ENCODE measurements at places on chromosomes 1 and 21.

DNA sequence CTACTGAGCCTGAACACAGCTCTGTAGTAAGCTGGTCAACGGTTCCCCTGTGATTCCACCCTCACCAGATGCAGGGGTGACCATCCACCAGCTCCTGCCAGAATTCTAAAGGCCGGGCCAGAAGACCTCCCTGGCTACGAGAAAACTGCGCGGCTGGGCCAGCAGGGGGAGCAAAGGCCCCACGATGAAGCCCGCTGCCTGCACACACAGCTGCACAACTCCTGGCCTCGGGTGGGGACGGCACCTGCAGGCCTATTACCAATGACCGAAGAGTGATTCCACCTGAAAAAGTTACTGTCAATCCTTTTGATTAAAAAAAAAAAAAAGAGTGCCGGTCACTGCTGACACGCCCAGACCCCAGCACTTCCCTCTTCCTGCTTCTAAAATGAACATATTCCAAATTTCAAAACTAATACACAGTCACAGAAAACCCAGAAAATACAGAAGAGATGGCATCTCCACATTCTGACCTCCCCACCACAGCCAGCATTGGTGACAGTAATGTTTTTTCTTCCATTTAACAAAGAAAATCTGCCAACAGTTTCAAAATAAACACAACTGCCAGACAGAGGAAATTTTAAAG lies 49.8 kb upstream of the RIPK4 start:
- DNase-seq = peak; percentile 23

GRCh38 chr1:116733476-116734365 lies 20.5 kb upstream of the CD2 start:
- no peak for DNase-seq

GRCh38 chr1:212769459-212770167 lies 22.0 kb downstream of the NSL1 start:
- no peak for DNase-seq

DNA sequence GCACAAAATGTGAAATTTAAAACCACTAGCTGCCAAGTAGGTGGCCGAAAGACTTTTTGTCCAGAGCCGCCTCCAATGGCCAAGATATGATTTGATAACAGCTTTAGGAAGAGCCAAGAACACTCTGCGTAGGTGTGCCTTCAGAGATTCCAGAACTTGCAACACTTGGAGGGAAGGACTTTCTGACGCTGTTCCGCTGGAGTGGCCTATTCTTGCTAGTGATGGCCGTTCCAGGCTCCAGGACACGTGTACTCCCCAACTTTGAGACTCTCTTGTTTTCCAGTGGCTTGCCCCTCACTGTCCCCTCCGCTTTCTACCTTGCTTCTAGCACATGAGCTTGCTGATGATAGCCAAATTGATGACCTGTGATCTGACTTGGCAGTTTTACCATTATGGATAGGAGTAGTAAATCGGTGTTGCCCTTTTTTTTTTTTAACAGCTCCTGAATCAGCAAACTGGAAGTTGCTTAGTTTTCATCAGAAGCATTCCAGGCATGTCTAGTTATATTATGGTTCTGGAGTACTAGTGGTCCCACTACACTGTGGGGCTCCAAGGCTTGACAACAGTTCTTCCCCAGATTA lies 1.0 kb downstream of the PRDX6 start:
- peak; percentile 83 for DNase-seq

- DNase-seq = no peak
Observed at GRCh38 chr21:26171258-26172100, 909 bp upstream of the APP start.

GRCh38 chr1:158189624-158190023 lies 8.9 kb downstream of the CD1D start:
- DNase-seq = no peak

- peak; percentile 94 for DNase-seq
Observed at GRCh38 chr1:94854458-94855306, 34.5 kb downstream of the SLC44A3 start.

DNA sequence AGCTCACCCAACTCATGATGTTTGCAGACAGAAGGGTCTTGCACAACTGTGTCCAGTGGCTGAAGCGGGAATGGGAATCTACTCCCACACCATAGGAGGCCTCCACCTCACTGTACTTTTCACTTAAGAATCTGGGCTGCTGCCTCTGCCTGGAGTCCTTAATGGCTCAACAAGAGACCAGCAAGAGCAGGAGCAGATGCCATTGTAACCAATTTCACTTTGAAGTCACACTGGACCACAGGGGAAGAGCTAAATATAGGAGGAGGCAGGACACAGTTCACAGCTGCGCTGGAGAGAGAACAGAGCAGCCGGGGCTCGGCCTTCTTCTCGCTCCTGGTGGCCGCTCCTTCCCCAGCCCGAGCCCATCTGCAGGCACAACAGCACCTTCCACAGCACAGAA lies 120.4 kb downstream of the SIPA1L2 start:
- DNase-seq = no peak

- peak; percentile 82 for DNase-seq
Observed at GRCh38 chr1:40668769-40669525, 3.5 kb upstream of the RIMS3 start.

DNA sequence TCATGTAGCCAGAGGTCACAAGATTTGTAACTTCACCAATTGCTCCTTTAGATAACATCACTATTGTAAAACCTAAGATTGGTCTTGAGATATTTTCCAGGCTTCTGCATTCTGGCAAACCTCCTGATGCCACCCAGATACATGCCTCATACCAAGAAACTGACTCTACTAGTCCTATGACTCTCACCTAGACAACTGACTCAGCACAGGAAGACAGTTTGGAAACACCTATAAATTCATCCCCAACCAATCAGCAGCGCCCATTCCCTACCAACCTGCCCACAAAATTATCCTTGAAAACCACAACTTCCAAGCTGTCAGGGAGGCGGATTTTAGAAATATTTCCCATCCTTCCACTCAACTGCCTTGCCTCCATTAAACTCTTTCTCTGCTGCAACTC lies 2.6 kb downstream of the NME7 start:
- DNase-seq = no peak

DNA sequence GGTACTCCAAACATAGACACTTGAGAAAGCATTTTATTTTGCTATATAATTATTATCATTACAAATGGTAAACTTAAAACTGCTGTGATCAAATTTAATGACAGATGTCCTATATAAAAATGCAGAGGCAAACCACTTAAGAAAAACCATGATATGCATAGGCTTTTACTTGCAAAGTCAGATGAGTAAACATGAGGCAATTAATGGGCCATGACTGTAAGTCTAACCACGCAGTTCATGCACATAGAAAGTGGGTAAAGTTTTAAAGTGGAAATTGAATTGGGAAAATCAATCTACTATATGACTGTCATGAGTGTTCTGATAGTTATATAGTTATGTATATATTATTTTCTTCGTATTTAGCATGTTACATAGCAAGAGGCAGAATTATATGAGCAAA lies 219.2 kb downstream of the PTPRC start:
- no peak for DNase-seq

GRCh38 chr21:45834026-45834715 lies 147.4 kb upstream of the COL6A1 start:
- DNase-seq = no peak

- DNase-seq = no peak
Observed at GRCh38 chr1:37723390-37724078, 31.2 kb downstream of the CDCA8 start.

- peak; percentile 52 for DNase-seq
Observed at GRCh38 chr1:45686015-45686287, 382 bp downstream of the GPBP1L1 start.

DNA sequence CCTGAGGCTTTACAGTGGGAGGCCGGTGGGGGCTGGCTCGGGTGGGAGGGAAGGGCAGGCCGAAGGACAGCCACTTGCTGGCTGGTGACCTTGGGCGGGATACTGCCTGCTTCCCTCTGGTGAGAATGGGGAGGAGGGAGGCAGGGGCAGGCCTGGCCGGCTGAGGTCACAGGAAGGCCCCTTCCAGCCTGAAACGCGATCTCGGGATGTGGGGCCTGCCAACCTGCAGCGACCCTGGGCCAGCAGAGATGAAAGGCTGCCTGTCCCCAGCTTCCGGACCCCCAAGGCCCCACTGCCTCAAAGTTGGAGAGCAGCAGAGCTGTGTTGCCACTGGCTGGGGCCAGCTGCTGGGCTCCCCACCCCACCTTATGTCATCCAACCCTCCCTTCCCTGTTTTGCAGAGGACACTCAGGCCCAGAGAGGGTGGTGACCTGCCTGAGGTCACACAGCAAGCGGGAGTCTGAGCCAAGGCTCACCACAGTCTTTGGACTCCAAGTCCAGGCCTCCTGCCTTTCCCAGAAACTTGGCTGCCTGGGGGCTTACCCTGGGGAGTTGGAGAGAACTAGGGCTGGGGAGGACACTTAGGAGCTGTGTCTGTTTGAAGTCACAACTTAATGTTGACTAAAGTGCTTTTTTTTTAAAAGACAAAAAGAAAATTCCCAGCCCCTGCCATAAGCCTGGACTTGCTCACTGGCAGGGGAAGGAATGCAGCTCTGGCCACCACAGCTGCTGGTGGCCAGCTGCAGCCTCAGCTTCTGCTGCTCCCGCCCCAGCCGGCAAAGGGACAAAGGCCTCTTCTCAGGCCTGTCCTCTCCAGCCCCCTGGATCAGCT lies 14.8 kb upstream of the WASF2 start:
- no peak for DNase-seq

DNA sequence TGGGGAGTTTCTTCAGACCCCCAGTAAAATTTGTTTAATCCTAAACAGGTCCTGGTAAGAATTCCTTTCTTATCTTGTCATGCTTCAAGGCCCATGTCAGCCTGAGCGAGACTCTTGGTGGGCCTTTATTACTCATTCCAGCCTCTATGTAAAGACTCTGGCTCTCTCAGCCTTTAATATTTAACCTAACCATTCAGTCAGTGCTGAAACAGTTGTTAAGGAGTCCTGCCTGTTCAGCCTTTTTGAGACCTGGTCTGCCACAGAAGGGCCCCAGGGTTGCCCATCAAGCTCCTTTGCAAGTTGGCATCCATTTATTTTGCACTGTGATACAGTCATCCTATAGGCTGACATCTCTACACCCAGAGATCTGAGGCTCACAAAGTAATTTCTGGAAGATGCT lies 107.7 kb upstream of the VANGL1 start:
- DNase-seq = no peak

DNA sequence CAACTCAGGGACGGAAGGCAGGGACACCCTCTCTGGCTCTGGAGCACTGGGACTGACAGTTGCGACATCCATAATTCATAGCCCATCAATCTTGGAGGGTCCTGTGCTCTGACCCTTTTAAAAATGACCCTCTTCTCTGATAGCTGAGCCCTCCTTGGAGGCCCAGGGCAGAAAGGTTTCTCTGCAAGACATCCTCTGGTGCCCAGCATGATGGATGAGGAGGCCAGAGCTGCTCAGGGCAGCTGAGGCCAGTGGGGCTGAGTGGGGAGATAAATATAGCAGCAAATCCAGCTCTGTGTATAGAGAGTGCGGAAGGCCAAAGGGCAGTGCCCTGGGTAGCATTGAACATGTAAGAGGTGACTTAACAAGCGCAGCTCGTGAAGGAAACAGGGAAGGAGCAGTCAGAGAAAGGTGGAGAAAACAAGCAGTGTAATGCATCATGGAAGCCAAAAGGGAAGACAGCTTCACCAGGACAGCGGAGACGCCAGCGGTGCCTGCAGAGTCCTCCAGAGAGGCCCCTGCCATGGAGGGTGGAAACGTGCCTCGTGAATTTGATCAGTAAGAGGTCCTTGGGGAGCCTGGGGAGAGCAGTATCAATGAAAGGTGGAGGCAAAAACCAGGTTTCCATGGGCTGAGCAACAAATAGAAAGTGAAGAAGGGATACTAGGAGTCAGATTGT lies 50.4 kb upstream of the FMOD start:
- no peak for DNase-seq

GRCh38 chr1:68074472-68074871 lies 24.0 kb upstream of the DIRAS3 start:
- DNase-seq = no peak

DNA sequence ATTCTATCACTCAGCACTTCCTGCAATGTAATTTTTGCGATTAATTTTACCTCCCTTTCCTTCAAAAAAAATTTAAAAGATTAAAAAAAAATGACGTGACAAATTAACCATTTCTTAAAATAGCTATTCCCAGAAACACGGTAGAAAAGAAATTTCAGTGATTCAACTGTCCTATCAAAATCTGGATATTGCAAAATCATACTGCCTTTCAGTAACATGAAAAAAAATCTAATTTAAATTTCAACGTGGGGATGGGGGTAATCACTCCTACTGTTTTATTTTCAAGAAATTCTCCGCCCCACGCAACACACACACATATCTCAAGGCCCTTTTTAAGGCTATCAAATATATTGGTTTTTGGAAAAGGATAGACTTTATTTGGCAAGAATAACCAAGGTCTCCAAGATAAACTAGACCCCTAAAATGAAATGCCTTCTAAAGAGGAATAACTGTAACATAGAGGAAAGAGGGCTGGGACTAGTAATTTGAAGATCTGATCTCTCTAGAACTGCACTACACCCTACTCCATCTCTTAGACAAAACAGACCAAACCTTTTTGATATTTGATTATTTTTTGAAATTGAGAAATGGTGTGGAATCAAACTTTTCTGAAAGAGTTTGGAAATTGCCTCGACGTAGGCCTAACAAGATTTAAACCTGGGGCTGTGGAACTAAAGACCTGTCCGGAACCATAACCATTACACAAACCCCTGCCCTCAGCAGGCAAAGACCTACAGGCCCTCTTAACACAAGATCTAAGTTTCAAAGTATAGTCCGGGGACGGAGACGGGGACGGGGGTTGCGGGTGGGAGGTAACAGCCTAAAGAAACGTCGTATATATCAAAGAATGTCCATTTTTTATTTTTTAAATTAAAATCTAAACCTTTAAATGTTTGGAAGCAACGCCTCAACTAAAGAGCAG lies 941 bp downstream of the ARNT start:
- peak; percentile 37 for DNase-seq

DNA sequence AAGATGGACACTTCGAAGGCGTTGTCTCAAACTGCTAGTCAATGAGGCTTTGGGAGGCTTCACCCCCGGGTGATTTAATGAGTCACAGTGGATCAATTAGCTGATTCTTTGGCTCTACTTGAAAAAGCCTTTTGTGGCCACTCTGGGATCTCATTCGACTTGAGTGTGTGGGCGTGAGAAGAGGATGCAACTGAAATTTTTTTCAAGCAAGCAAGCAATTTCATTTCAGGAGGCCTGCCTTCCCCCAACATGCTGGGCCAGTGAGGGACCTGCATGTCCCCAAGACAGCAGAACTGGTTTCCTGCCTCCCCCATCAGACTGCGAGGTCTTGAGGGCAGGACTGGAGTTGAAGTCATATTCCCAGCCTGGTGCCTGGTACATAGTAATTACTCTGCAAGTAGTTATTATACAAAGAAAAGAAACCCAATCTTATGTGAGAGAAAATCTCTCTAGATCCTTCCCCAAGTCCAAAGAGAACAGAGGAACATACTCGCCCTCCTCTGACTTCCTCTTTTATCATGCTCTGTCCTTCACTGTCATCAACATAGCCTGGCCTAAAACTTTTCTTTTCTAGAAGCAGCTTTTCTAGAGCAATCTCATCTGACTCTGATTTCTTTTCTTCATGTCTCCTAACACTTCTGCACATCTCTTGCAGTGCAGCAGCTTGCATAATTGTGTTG lies 22.7 kb downstream of the SYT6 start:
- no peak for DNase-seq

All from RKO (cell line).